ENCODE measurements at places on chromosomes 11 and 22. TPM values are rescaled to one million over a fixed set of nuclear protein-coding genes. Genes with fewer than 3 reads are reported as not detected.

DMC1 gene
- 3.4 TPM for polyA plus RNA-seq

DNA sequence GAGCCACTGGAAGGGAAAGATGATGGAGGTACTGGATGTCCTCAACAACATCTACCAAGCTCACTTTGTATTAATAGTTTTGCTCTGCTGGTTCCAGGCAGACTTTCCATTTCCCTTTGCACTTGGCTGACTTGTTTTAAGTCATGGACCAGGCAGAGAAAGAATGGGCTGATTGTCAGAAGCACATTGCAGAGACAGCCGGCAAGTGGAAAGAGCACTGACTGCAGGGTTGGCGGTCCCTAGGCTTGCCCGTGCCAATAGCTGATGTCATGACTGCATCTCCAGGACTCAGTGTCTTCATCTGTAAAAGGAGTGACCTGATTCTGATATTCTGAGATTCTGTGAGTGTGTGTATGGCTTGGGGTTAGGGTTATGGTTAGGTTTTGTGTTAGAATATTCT lies 20.9 kb upstream of the NNMT start:
- DNase-seq: no peak

DNA sequence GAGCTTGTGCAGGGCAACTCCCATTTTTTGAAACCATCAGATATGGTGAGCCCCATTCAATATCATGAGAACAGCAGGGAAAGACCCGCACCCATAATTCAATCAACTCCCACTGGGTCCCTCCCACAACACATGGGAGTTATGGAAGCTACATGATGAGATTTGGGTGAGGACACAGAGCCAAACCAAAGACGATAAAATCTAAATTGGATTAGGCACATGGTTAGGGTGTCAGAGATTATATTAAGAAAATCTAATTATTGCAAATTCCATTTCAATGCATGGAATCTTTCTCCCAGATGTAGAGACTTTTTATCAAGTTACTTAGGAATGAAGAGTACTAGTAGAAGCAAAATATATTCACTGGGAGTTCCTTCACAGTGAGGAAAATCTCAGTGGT lies 324.9 kb downstream of the JRKL start:
- no peak for DNase-seq

DNA sequence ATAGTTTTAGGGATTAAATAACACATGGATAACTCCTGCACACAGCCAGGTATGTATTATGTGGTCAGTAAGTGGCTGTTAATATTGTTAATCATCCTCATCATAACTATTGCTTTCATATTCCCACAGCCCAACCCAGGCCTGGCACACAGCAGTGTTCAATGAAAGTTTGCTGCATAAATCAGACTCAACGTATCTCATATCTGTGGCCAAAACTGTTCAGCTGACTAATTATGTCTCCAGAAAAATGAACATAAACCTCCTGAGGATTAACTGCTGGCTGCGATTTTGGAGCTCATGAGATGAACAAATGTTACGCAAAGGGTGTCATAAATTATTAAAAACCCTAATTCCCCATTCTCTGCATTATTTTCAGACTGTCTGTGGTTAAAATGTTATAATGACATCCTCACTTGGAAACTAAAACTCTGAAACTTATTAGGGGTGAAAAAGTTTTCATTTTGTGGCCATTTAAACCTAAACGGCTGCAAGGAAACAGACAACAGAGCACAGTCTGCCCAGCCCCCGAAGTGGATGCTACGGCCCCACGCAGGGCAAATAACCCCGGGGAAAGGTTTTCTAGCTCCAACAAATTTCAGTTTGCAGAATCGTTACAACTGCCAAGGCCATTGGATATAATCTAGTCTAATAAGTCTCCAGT lies 17.3 kb downstream of the ABCC8 start:
- DNase-seq: no peak

ROBO4 gene
- 63.9 TPM for polyA plus RNA-seq

LRRC75B gene
- 23.1 TPM for polyA plus RNA-seq

- DNase-seq: no peak
Observed at GRCh38 chr11:28110821-28111200, 2.6 kb downstream of the METTL15 start.

DNA sequence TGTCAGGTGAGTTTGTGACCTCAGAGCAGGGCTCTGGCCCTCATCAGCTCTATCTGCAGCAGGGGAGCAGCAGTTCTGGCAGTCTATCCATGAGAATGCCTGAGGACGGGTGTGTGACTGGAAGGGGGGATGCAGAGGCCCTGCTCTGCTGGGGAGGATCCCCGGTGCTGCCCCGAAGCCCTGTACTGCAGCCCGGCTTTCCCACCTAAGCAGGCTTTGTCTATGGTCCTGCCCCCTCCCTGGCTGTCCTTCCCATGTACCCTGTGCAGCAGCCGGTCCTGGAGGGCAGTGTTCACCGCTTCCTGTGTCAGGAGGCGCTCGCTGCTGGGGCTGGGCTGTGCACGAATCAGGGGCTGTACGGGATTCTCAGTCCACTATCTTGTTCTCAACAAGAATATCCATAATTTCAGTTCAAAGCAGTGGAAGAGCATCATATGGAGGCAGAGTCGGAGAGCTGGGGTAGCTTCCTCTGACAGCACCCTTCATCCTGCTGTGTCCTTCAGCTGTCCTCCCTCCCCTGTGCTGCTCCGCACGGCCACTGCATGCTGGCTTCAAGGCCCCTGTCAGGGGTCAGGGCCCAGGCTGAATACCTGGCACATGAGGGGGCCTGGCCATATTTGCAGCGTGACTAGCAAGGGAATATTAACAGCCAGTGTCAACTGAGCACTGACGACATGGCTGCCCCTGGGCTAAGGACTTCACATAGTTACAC lies 125.2 kb downstream of the CTTN start:
- DNase-seq: no peak

GRCh38 chr22:27870234-27871191 lies 48.5 kb downstream of the PITPNB start:
- no peak for DNase-seq

- DNase-seq: no peak
Observed at GRCh38 chr22:37022483-37023337, 3.2 kb downstream of the MPST start.

DNA sequence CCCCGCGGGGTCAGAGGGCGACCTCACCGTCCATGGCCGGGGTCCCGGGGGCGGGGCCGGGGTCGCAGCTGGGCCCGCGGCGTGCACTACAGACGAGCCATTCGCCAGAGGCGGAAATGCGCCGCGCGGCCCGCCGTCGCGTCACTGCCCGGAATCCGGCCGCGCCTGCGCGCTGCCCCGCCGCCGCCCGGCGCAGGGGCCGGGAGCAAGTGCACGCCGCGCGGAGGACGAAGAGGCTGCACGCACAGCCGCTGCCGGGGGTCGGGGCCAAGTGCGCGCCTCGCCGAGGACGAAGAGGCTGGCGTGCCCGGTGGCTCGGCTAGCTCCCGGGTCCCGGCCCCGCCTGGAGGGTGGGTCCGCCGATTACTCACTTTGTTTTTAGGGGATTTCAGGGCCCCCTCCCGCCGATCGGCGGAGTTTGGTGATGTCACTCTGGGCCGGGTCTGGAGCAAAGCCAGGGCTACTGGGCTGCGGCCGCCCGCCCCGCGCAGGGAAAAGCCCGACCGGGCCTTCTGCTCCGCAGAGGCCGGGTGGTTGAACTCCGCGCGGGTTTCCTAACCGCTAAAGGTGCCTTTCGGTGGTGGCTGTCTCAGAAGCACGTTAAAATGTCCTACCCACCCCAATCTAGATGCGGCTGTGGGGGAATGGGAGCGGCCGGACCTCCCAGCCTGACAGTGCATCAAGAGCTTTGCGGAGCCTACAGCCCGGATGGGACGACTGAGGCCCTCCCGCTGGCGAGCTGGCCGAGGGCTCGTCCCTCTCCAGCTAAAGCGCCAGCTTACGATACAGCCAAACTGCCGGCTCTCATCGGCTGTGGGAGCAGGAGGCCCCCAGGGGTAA lies at the start of gene RELA:
Gene RELA (minus strand): TSS at position 118 of the 840 bp plus-strand sequence. CDS start 84 bp downstream, at position 34.
- peak; percentile 96 for DNase-seq
